ENCODE measurements at places on chromosomes 12 and 14.

DNA sequence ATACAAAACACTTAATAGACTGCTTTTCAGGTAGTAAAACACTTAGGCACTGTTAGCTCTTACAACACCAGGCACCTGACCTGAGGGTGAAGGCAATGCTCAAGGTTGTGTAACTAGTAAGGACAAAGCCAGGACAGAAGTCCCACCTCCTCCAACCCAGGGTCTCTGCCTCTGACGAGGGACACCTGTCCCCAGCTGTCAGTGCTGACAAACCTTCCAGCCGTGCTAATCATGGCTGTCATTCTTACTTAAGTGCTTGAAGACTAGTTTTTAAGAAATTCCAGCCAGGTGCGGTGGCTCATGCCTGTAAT, 62.5 kb upstream of the MAX start:
- DNase-seq = no peak

DNA sequence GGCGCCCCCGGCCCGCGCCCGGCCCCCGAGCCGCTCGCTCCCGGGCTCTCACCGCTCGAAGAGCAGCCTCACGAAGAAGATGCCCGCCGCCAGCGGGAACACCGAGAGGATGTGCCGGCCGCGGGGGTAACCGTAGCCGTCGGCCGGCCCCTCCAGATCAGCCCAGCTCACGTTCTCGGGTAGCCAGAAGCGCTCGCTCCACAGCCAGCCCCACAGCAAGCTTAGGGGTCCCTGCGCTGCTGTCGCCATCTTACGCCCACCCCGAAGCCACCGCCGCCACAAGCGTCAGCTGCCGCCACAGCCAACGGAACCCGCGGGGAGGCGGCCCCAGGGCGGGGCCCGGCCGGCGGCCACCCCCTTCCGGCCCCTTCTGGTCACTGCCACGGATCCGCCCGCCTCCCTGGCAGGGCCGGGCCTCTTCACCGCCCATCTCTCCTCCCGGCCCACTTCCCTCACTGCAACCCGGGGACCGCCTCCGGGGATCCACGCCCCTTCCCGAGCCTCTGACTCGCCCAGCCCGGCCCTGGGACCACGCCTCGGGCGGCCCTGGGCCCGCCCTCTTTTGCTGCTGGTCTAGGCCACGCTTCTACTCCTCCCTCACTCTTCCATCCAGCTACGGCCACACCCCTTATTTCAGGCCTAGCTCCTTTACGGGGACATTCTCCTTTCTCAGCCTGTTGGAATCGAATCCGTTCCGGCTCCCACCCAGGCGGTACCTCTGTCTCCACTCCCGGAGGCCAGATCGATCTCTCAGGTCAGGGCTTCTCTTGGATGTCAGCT, at the start of gene CERS5:
TSS of gene CERS5 (minus strand) at position 321 of the 780 bp plus-strand sequence. CDS start at position 249, 72 bp downstream.
- DNase-seq = peak; percentile 98

DNA sequence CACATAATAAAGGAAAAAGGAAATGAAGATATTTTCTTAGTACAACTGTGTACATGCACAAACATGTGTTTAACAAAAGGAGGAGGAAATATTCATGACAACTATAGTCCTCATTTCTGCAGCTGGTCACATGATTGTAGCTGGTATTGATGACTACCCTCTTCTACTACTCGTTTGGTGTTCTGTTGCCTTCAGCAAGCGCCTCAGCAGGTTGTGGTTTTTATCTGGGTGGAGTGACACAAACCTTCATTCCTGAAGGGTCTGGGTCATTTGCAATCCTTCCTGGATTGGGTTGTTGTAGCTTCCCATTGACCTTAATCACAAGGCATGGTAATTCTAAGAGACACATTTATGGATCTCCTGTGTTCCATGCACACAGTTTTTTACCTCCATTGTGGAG, 1009.9 kb upstream of the USP15 start:
- DNase-seq = no peak

DNA sequence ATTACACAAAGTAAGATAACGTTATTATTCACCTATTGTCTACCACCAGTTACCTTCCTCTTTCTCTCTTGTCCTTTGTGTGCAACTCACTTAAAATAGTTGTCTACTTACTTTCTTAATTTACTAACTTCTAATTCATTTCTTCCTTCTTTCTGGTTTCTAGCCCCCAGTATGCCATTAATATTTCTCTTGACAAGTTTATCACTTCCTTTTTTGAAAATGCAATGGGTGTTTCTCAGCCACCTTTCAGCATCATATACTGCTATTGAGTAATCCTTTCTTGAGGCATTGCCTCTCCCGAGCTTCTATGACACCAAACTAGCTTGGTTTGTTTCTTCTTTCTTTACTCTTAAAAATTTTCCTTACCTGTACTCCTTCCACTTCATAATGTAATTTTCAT, 633.6 kb downstream of the TMTC2 start:
- no peak for DNase-seq

DNA sequence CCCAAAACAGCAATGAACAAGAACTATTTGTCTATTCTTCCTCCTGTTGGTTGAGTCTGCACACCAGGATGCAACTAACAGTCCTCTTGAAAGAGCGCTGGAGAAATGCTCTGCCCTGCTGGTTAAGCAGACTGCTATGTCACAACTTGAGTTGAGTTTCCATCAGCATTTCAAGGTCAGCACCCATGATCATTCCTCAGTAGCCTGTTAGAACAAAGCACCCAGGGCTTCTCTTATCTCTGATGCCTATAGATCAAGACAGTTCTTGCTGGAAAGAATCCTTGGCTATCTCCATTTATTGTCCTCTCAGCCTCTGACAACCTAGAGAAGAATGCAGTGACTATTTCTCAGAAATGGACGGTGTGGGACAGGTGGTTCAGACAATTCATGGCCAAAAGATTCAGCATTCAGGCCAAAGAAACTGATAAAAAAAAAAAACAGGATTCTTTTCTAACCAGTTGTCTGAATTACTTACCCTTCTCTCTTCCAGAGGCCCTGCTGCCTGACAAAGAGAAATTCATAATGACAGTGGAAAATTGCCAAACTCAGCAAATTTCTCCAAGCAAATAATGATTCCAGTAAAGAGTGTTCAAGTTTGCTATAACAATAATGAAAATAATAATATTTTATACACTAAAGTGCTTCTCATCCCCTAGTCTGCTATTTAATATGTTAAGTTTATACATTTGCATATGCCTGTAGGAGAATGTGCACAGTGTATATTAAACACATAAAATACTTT, 306.7 kb downstream of the EMP1 start:
- DNase-seq = no peak

DNA sequence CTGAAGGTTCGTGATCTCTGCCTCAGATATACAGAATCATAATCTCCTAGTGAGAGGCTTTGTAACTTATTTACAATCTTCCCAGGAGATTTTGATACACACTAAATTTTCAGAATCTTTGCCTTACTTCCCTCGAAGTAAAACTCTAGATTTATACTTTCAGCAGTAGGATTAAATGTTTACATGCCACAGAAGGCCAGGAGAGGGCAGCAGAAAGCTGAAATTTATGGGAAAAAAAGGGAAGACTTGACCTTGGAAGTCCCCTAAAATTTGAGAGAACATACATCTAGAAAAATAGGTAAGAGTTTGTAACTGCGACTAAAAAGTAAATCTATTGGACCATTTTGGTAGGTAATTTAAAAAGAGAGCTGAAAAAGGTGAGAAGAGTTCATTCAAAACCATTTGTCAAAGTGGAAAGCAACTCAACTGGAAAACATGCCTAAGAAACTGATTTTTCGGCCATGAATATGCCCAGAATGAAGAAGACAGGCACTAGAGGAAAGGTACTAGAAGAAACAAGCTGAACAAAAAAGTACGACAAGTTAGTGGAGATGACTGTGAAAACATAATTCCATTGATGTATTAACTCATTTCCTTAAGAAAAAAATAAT, 242.0 kb upstream of the MDGA2 start:
- DNase-seq = peak; percentile 9

- no peak for DNase-seq
Observed at GRCh38 chr14:72638021-72638420, 255.9 kb downstream of the DPF3 start.

- DNase-seq = no peak
Observed at GRCh38 chr14:81440041-81440440, 39.9 kb upstream of the STON2 start.

DNA sequence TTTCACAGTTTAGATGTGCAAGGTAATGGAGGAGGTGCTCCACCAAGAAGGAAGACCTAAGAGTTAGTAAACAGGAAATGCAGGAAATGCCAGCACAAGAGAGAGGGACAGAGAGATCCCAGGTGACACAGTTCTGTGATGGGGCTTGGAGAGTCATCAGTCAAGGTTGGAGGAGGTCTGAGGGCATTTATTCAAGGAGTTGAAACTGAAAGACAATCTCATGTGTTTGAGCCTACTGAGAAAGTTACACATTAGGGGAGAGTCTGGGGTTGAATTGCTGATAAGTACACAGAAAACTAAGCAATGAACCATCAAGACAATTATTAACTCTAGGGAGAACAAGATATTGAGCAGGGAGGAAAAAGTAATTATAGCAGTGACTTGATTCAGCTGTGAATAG, 138.5 kb downstream of the ANO6 start:
- peak; percentile 8 for DNase-seq

DNA sequence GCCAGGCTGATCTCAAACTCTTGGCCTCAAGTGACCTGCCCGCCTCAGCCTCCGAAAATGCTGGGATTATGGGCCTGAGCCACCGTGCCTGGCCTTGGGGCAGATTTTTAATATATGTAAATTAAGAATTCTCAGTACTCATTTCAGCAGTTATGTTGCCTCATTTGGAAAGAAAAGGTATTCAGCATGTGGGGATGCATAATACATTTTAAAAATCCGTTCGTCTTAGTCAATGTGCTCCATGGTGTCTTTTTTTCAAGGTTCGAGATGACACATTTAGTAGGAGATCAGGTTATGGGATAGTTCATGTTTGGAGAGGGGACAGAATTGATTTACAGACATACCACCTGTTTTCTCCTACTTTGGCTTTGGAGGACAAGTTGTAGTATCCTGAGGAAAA, 10.2 kb downstream of the SYNE2 start:
- DNase-seq = no peak

DNA sequence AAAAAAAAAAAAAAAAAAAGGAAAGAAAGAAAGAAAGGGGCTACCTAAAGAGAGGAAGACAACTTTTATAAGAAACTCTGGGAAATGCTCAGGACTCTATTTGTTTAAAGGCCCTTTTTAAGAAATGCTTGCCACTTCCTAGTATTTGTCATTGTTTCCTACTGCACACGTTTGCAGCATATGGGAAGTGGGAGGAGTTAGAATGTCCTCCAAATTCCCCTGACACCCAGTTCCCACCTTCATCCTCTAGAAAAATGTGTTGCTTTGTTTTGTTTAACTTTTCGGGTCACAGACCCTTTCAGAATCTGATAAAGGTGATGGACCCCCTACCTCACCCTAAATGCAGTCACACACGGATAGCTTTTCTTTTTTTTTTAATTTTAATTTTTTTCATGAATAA, 40.8 kb downstream of the NINJ2 start:
- no peak for DNase-seq

DNA sequence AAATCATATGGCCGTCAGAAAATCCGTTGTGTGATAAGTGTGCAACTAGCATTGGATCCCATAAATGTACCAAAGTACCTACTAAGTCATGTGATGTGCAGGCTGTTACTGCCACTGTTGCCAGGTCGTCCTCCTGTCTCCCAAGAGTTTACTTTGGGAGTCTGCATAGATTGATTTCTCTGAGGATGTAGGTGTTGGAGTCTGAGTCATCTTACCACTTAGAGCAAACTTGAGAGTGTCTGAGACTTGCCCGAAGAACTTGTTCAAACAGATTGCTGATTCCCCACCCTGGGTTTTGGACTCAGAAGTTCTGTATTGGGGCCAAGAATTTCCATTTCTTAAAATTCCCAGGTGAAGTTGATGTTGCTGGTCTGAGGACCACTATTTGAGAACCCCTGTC, 11.4 kb downstream of the TMX1 start:
- DNase-seq = no peak

DNA sequence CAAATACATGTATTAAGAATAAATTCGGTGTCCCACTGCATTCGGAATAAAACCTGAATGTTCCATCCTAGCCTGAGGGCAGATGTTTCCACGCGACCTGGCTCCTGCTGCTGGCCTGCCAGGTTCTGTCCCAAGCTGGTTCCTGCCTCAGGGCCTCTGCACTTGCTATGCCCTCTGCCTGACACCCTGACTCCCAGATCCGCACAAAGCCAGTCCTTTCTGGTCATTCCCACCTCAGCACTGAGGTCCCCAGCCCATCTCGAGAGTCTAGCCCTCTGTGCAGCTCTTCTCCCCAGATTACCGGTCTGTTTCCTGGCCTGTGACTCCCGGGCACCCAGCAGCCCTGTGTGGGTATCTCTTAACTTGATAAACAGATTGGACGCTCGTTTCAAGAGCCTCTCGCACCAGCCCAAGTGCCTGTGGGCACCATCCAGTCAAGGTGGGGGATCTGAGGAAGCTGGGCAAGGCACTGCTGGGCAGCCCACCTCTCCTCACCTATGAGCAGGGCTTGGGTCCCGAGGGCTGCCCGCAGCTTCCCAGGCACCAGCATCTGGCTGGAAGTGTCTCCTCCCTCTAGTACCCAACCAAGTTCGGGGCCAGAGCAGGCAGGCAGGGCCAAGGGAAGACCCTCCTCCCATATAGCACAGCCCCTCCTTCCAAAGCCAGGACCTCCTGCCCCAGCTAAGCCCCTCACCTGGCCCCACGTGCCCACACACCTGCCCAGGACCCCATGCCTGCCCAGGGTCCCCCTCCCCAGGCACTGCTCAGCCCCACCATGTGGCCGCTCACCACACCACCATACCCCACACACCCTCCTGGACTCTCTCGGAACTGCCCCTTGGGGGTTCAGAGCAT, 132.2 kb downstream of the NCOR2 start:
- no peak for DNase-seq

DNA sequence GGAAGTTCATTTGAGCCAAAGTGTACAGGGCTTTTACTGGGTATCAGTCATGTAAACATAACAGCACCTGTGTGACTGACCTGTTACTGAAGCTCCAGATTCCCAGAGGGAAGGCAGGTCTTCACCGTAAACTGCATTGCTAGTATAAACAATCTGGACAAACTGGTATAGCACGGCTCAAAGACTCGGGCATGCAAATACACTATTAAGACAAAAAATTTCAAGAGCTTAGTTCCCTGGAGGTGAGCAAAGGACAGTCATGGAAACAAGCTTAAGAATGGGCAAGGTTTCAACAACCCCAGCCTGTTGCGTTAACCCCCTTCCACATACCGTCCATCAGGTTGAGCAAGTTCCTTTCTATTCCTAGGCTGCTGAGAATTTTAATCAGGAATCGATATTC, 9.4 kb downstream of the PARP11 start:
- DNase-seq = no peak

- no peak for DNase-seq
Observed at GRCh38 chr12:64821116-64821630, 3.3 kb upstream of the TBC1D30 start.

DNA sequence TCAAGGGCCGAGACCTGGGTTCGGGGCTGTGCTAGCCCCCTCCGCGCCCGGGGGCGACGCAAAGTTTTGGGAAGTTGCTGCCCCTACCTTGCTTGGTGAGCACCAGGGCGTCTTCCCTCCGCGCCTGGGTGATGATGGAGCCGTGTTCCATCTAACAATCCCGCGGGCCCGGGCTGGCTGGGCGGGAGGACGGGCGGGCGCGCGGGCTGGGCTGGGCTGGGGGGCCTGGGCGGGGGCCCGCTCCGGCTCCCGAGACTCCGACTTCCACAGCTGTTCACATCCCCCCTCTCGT, 298 bp downstream of the CTDSP2 start:
- no peak for DNase-seq
